ENCODE measurements at places on chromosomes 13 and 19.

DNA sequence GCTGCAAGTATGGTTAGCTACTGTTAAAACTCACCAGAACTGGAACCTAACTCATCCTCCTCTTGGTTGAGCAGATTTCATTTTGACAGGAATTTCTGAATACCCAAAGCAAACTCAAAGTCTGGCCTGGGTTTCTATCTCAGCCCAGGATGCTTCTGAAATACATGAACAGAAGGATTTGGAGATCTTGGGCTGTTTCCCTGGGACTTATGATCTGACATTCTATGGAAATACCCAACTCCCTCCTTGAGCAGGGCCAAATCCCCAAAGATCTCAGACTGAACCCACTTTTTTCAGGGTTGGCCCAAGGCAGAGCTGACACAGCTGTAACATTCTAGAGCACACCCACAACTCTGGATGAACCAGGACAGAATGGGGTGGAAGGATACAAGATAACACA, 1.1 kb upstream of the ITM2B start:
- no peak for DNase-seq

DNA sequence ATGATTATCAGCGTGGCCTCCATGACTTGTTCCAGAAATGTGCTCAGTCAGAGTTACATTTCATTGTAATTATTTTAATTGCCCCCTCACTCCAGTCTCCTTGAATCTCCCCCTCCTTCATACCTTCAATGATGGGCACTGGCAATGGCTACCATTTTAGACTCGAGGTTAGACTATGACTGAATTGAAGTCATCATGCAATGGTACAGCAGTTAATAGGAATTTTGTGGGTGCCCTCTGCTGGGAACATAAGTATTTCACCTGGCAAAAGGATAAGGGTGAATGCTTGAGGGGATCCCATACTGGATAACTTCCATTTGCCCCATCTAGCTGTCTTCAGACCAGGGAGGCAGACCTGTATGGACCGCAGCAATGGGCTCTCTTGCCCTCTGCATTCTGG, 32.2 kb upstream of the USP12 start:
- DNase-seq, result no peak

DNA sequence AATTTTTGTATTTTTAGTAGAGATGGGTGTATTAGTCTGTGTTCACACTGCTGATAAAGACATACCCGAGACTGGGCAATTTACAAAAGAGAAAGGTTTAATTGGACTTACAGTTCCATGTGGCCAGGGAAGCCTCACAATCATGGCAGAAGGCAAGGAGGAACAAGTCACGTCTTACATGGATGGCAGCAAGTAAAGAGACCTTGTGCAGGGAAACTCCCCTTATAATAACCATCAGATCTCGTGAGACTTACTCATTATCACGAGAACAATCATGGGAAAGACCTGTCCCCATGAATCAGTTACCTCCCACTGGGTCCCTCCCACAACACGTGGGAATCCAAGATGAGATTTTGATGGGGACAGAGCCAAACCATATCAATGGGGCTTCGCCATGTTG, 14.6 kb downstream of the ZNF333 start:
- DNase-seq, result no peak

DNA sequence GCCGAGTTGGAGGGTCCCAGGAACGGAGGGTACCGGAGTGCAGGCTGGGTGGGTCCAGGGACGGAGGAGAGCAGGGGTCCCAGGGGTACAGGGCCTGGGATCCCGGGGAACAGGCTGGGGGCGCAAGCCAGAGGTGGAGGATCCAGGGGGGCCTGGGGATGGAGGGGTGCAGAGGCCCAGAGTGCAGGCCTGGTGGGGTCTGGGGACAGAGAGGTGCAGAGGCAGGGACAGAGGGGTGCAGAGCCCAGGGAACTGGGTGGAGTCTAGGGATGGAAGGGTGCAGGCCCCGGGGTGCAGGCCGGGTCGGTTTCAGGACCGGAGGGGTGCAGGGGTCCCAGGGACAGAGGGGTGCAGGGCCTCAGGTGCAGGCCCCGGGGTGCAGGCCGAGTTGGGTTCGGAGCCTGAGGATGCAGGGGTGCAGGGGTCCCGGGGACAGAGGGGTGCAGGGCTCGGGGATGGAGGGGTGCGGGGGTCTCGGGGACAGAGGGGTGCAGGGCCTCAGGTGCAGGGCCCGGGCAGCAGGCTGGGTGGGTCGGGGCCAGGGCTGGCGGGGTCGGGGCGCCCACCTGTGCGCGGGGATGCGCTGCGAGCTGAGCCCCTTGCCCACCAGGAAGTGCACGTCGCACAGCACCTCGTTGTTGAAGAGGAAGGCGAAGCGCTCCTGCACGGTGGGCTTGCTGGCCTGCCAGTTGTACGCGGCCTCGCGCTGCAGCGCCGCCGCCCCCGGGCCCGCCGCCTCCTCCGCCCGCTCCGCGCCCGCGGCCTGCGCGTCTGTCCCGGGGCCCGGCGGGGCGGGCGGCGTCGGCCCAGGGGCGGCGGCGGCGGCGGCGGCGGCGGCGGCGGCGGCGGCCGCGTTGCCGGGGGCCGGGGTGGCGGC, 545 bp downstream of the BTBD2 start:
- DNase-seq, result no peak

DNA sequence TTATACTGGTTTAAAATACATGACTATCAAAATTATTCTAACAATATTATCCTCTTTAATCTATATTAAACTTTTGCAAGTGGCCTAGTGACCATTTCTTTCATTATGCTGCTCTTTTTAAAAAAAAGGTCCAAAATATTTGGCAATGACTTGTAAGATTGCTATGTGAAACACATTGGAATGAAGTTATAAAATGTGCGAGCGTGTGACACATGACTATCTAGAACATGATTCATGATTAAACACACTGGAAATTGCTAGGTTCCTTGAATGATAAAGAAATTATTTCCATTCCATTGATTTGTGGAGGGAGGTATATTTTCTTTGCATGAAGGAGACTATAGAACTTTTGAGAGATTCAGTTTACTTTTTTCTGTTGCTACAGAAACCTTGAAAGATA, 739.1 kb downstream of the DIAPH3 start:
- DNase-seq, result no peak

All from Right ventricle myocardium inferior (tissue), 1 donor.